ENCODE measurements at places on chromosomes 11 and 22.

GRCh38 chr11:47234669-47235100 lies 13.9 kb downstream of the ACP2 start:
- DNase-seq, result no peak

- no peak for DNase-seq
Measured at GRCh38 chr11:32032478-32032877, 58.4 kb upstream of the RCN1 start.

DNA sequence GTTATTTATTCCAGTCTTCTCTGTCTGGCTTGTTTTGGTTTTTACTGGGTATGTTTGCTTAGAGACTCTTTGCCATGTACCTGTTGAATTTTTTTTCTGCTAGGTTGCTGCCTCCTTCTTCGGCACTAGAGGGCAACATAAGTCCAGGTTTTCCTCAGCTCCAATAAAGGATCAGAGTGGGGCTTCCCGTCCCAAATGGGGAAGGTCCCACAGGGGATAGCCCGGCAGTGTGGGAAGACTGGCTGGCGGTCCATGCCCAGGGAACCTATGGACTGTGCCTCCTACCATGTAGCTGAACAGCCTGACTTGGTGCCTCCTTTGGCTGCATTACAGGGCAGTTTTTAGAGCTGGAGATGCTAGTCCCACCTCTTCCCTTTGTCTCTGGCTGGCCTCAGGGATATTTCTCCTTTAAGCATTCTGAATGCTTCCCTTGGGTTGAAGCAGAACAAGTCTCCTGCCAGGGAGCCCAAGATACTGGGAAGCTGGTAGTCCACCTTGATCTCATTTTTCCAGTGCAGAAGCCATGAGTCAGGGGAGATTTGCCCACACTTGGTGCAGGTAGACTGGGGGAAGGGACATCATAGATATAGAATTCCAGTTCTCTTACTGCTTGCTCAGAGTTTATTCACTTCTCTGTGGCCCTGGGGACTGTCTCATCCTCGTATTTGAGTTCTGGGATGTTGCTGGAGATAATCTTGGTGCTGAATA lies 60.2 kb downstream of the BRD1 start:
- DNase-seq, result no peak

- no peak for DNase-seq
Measured at GRCh38 chr11:78196661-78197091, 8.0 kb downstream of the USP35 start.

- DNase-seq, result no peak
Measured at GRCh38 chr22:27609451-27609888, 192.1 kb downstream of the MN1 start.

GRCh38 chr11:706957-707816 lies 1.2 kb downstream of the EPS8L2 start:
- DNase-seq, result no peak

- DNase-seq, result no peak
Measured at GRCh38 chr22:38203090-38203810, 1.5 kb downstream of the MAFF start.

GRCh38 chr11:129270446-129270845 lies 78.3 kb upstream of the ARHGAP32 start:
- DNase-seq, result no peak

GRCh38 chr11:73157101-73158010 lies 15.2 kb upstream of the FCHSD2 start:
- DNase-seq, result no peak

DNA sequence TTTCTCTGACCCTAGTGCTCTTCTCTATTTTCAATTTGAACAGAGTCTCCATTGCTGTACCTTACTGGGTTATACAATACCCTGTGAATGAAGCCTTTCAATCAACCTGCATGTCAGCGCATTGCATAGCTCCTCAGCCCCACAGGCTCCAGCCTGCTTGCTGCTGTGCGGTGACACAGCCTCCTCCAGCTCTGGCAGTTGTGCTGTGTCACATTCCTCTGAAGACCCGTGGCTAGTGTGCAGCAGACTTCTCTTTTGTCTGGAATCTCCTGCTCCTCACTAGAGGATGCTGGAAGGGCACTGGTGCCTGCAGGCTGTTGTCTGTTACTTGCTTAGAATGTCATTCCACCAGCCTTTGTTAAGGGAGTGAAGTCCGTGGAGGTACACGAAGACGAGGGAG lies 390.1 kb upstream of the B3GAT1 start:
- no peak for DNase-seq

GRCh38 chr11:1929621-1930461 lies 10.3 kb downstream of the TNNT3 start:
- DNase-seq, result no peak

DNA sequence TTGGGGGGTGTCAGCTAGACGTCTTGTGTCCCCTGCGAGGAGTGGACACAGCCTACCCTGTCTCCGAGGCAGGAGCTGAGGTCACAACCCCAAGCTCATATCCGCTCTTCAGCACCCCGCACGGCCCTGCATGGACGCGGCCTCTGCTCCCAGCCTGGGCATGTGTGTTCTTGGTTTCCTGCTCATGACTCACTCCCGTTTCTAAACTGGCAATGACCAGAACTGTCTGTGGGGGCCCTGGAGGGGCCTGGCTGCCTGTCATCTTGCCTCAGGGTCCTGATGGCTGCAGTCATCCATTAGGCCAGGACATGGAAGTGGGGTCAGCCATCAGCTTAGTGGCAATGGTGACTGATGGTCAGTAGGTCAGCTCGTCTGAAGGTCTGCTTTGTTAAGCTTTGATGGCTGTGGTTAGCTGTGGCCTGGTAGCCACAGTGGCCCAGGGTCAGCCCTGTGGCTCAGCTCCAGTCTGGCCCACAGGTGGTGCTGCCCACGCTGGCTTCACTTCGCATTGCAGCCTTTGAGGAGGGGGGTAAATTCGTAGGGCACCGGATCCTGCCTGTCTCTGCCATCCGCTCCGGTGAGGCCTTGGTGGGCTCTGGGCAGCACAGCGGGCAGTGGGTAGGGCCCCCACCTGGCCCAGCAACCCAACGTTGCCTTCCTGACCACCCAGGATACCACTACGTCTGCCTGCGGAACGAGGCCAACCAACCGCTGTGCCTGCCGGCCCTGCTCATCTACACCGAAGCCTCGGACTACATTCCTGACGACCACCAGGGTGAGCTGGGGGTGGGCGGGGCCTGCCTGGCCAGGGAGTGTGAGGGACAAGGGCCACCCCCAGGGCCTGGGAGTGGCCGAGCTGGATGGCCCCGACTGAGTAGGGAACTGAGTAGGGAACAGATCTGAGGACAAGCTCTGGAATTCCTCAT lies 12.0 kb downstream of the PLCB3 start:
- DNase-seq, result no peak

DNA sequence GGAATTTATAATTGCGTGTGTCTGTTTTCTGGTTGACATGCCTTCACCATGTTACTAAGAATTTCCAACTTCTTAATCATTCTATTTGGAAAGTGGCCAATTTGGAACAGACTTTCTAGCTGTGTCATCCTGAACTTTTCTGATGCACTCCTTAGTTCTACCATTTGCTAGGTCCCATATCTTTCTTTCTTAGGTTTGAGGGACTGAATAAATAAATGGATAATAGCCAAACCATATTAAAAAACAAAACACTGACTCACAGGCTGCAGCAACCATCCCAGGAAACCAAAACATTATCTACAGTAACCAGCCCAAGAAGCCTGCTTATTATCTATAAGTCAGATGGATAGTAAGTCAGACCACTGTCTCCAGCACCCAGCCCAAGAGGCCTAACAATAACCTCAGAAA lies 57.5 kb upstream of the PLET1 start:
- no peak for DNase-seq

DNA sequence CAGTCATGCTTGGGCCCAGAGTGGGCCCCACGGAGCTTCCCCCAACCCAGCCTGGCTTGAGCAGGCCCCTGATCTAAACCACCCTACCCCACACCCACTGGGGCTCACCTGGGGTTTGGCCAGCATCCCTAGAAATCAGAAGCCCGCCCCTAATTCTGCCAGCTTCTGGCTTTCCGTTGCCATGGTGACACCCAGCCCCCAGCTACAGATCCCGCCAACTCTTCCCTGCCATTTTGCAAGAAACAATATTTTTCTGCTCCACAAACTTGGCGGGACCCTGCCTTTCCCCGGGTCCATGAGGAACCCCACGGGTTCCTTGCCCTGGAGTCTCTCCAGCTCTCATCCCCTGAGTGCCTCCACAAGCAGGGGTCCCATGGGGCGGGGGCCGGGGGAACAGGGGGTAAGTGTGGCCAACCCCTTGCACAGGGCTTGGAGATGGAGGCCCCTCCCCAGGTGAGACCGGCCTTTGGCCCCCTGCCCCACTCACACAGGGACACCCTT lies 90.0 kb downstream of the CDKN1C start:
- DNase-seq, result no peak

DNA sequence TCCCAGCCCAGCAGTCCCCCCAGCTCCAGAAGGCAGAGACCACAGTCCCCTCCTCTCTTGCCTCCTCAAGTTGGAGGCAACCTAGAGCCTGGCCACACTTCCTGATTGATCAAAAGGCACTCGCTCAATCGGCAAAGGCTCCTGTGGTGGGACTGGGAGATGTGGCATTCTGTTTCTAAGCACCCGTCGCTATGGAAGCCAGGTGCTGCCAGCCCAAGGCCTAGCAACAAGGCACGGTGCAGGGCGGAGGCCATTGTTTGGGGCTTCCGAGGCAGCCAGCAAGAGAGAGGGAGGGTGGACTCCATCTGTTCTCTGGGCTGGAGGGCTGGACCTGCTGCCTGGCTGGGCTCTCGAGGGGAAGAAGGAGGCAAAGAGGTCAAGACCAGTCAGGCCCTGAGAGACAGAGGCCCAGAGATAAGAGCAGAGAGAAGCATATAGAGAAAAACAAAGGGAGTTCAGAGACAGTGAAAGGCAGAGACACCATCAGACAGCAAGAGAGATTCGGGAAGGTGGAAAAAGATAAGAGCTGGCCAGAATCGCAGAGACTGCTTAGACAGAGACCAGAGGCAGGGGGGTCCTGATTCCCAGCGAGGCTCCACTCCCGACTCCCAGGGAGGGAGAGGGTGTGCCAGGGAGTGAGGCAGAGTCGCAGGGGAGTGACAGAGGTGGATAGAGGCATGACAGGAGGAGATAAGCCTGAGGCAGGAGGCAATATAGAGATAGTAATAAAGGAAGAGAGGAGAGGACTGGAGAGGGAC lies 21.2 kb downstream of the PDE2A start:
- no peak for DNase-seq

DNA sequence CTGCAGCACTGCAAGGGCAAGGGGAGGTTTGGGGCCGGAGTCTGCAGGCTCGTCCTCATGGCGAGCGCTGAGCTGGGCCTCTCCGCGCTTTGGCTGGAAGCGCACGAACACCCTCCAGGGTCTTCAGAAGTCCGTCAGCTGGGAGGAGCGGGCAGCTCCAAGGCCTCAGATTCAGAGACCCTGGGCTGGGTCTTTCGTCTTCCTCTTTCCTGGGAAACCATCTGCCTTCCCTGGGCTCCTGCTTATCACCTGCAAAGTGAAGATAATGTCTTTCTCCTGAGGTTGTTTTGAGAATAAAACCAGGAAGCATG lies 525.6 kb downstream of the BRD1 start:
- no peak for DNase-seq

GRCh38 chr11:9210224-9210921 lies 54.8 kb downstream of the DENND5A start:
- DNase-seq, result no peak

DNA sequence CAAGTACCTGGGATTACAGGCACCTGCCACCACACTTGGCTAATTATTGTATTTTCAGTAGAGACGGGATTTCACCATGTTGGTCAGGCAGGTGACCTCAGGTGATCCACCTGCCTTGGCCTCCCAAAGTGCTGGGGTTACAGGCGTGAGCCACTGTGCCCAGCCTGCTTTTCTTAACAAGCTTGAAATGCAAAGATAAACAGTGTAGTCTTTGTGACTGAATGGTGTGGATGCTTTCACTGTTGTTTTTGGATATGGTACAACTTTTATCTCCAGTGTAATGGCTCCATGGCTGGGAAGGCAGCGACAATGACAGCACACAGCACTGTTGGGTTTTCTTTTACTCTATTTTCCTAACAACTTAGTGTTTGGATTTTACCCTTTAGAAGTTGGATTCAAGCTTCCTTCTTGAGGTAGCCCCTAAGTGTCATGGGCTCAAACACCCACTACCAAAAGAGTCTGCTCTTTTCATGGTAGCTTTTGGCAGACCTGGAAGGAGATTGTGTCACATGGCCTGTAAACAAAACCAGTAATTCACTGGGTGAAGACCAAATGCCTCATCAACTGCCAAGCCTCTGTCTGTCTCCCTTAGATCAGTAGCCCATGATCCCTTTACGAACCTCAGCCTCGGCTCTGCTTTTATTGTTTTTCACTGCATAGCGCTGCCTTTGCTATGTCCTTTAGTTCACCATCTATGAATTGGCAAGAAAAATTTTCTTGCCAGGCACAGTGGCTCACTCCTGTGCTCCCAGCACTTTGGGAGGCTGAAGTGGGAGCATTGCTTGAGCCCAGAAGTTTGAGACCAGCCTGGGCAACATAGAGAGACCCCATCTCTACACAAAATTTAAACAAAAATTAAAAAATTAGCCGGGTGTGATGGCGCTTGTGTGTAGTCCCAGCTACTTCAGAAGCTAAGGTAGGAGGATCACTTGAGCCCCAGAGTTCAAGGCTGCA lies 6.4 kb downstream of the VPS51 start:
- no peak for DNase-seq

GRCh38 chr22:37741312-37741795 lies 44.5 kb downstream of the TRIOBP start:
- DNase-seq, result no peak

DNA sequence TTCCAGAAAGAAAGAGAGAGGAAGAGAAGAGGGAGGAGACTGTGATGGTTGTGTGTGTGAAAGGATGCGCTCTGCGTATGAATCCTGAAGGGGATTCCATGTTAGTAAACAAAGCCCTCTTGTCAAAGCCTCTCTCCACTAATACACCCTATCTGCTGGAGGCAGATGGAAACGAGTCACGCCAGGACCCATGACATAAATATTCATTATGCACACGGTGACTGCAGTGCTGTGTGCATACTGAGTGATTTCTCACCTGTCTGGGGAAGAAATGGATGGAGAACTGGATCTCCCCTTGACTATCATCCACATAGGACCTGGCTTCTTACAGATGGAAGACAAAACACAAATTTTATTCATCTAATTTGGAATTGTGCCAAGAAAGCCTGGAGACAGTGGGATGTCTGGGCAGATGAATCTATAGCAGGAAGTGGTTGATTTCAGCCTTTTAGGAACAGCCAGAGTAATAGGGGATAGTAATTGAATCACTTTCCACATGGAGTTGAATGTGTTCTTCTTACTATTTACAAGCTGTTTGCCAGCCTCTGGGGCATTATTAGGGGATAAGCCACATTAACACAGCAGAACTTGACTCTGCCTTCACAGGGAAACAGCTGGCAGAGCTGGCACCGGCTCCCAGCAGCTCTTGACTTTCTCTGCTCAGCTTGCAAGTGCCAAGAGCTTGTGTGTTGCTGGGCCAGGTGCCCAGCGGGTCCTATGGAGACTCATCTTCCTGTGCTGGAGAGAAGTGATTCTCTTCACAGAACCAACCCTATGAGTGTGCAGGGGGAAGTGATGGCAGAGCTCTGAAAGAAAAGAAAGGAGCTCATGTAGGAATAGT lies 9.0 kb downstream of the MTNR1B start:
- DNase-seq, result no peak

GRCh38 chr22:24225044-24225601 lies 19.8 kb downstream of the GGT5 start:
- DNase-seq, result no peak

- no peak for DNase-seq
Measured at GRCh38 chr11:105673089-105673488, 63.2 kb downstream of the GRIA4 start.
